ENCODE measurements at places on chromosomes 13 and 19.

GRCh38 chr19:45595814-45596213 lies 6.2 kb downstream of the GPR4 start:
- no peak for DNase-seq

GRCh38 chr13:110758195-110758805 lies 44.8 kb downstream of the ING1 start:
- DNase-seq: no peak

GRCh38 chr19:50639121-50640112 lies at the start of gene SYT3:
Gene SYT3, minus strand, starts transcription at chr19:50639881. Its CDS starts 2,470 bp downstream, at chr19:50637411.
- peak; percentile 67 for DNase-seq

DNA sequence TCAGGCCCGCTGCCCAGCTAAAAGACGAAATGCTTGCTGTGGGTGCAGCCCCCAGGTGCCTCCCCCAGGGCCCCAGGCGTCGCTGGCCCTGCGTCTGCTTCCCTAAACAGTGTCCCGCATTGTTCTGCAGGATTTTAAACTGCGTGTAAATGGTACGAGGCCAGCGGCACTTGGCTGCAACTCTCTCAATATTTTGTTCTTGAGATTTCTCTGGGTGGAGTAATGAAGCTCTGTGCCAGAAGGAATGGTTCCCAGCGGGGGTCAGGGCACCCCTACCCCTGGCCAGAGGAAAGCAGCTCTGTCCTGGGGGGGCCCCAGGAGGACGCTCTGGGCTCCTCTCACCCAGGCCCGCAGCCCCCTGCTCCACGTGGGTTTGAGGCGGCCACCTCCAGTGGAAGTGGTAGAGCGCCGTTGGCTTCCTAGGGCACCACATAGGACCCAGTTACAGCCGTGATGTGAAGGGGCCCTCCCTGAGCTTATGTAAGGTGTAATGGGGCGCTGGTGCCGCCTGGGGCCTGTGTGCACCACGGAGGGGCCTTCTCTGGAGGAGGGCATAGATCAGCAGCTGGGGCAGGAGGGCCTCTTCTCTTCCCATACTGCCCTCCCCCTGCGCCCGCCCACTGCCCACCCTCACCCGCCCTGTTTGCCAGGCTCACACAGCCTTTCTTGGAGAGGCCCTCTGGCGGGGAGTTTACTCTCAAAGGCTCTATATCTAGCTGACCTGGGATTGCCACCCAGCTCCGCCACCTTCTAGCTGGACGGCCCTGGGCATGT lies 19.8 kb downstream of the PAK4 start:
- DNase-seq: no peak

- peak; percentile 20 for DNase-seq
Observed at GRCh38 chr13:109778102-109778542, 8.3 kb downstream of the IRS2 start.

DNA sequence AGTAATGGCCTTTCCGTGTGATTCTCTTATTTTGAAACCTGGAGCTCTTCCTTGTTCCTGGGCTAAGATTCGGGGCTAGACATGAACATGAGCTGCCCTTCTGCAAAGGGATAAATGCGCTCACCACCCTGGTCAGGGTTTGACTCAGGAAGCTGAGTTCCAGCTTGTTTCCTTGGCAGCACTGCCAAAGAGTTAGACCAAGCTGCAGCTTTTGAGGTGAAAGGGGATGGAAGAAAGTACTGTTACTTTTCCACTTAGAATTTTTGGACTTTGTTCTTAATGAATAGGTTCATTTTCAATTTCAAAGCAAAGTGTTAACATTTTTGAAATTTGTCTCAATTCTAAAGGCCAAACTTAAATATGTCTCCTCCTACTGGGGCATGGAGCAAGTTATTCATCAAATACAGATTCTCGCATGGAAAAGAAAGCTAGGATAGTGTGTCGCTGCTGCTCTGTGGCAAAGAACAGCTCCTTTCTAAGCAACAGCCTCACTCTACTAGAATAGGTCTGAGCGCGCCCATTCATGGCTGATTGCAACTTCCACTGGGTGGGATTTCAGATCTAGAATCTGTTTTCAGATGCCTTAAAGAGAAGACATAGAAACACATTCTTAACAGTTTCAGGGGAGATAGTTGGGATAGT lies 2.2 kb downstream of the RGCC start:
- peak; percentile 54 for DNase-seq

All from activated CD4-positive, alpha-beta T cell treated with anti-CD3 and anti-CD28 coated beads for 36 hours (primary cell).